ENCODE measurements at places on chromosomes 5 and 9. TPM values are rescaled to one million over a fixed set of nuclear protein-coding genes. Genes with fewer than 3 reads are reported as not detected.

The CDX1 gene
- total RNA-seq: not detected

The UBE2QL1 gene
- 0.15 TPM for total RNA-seq

The ELOVL7 gene
- 10.9 TPM for total RNA-seq

The TMEM141 gene
- total RNA-seq: 71.4 TPM

The DIPK1B gene
- total RNA-seq: 11.1 TPM

The PPP2R2B gene
- 0.12 TPM for total RNA-seq

The PKD2L2 gene
- total RNA-seq: not detected

The KIF4B gene
- not detected for total RNA-seq

The GALNT12 gene
- 5.1 TPM for total RNA-seq

The EIF4E1B gene
- total RNA-seq: not detected

The LCNL1 gene
- total RNA-seq: not detected

The GPR151 gene
- not detected for total RNA-seq

Measured in A549 treated with RU486 at 1 μM for 4 hours (cell line).